ENCODE measurements at places on chromosomes 12 and 14.

DNA sequence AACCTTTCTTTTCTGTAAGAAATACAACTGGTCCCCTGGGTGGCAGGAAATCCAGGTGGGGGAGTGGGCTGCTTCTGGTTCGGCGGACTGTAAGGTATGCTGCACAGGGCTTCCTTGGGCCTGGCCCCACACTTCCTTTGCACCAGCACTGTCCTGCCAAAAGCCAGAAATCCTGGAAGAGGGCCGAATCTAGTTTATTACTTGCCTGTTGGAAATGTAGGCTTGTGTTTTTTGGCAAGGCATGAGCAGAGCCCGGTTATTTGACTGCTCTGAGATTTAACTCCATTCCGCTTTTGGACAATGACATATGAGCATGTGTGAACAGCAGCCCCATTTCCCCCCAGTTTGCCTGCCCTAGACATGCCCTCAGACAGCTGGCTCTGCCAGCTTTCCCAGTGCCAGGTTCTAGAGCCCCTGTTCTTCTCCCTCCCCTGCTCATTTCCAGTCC, 86.6 kb downstream of the BORCS5 start:
- no peak for DNase-seq

- no peak for DNase-seq
Measured at GRCh38 chr14:32453857-32454810, 125.0 kb downstream of the AKAP6 start.

- DNase-seq: peak; percentile 52
Measured at GRCh38 chr14:76753541-76754198, 7.6 kb upstream of the VASH1 start.

GRCh38 chr14:30267141-30267540, 291.8 kb upstream of the G2E3 start:
- DNase-seq: no peak

- DNase-seq: no peak
Measured at GRCh38 chr14:95895720-95896119, 19.1 kb downstream of the TUNAR start.

GRCh38 chr12:122022393-122023338, 982 bp downstream of the BCL7A start:
- DNase-seq: no peak

DNA sequence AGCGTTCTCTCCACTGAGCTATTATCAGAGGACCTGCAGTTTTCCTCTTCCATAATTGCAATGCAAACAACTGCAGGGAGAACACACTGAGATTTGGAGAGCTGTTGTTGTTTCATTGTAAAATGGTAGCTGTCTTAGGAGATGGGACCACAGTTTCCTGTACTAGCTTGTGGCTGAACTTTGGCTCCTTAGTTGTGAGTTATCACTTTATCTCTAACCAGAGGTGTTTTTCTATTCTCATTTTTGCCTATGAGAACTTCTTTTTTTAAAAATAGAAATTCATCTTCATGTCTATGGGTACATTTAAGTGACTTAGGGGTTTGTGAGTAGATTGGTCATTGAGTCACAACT, 216.5 kb downstream of the SLC38A4 start:
- DNase-seq: no peak

- no peak for DNase-seq
Measured at GRCh38 chr12:14482886-14483285, 84.8 kb downstream of the PLBD1 start.

DNA sequence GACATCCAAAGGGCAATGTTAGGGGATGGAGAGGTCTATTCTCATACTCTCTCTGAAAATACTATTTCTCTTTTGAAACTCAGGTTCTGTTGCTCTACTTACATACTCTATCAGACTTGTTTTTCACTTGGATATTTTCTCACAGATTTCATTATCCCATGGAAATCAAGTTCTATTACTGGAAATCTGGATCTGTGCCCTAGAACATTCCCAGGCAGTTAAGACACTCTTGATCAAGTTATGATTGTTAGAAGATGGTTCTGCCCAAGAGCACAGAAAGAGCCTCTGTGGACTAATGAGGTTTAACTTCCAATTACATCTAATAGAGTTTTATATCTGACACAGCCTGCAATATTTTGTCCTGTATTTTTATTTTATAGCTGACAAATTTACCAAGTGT, 591.0 kb upstream of the ATP2B1 start:
- no peak for DNase-seq

GRCh38 chr14:51240804-51241380, 845 bp downstream of the TMX1 start:
- DNase-seq: no peak

- no peak for DNase-seq
Measured at GRCh38 chr14:94349276-94349675, 26.1 kb upstream of the SERPINA6 start.

DNA sequence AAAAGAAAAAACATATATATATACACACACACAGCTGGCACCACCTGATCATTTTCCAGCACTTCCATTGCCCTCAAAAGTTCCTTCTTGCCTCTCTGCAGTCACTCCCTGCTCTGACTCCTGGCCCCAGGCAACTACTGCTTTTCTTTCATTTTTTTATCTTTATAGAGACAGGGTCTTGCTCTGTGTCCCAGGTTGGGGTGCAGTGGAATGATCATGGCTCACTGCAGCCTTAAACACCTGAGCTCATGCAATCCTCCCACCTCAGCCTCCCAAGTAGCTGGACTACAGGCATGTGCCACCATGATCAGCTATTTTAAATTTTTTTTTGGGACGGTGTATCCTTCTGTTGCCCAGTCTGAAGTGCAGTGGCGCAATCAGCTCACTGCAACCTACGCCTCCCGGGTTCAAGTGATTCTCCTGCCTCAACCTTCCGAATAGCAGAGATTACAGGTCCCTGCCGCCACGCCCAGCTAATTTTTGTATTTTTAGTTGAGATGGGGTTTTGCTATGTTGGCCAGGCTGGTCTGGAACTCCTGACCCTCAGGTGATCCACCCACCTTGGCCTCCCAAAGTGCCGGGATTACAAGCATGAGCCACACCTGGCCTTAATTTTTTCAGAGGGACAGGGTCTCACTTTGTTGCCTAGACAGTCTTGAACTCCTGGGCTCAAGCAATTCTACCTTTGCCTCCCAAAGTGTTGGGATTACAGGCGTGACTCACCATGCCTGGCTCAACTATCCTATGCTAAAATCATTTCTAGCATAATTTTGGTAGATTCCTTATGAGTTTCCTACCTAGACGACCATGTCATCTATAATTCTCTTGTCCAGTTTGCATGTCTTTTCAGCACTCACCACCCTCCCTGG, 7.8 kb downstream of the HSP90AA1 start:
- no peak for DNase-seq

- DNase-seq: peak; percentile 24
Measured at GRCh38 chr12:27861428-27862167, 81.6 kb upstream of the MANSC4 start.

- no peak for DNase-seq
Measured at GRCh38 chr14:106315436-106315835, 789.1 kb downstream of the TMEM121 start.

GRCh38 chr12:103884316-103884715, 43.3 kb upstream of the NT5DC3 start:
- DNase-seq: peak; percentile 66

- DNase-seq: no peak
Measured at GRCh38 chr12:78261901-78262300, 431.2 kb downstream of the NAV3 start.

DNA sequence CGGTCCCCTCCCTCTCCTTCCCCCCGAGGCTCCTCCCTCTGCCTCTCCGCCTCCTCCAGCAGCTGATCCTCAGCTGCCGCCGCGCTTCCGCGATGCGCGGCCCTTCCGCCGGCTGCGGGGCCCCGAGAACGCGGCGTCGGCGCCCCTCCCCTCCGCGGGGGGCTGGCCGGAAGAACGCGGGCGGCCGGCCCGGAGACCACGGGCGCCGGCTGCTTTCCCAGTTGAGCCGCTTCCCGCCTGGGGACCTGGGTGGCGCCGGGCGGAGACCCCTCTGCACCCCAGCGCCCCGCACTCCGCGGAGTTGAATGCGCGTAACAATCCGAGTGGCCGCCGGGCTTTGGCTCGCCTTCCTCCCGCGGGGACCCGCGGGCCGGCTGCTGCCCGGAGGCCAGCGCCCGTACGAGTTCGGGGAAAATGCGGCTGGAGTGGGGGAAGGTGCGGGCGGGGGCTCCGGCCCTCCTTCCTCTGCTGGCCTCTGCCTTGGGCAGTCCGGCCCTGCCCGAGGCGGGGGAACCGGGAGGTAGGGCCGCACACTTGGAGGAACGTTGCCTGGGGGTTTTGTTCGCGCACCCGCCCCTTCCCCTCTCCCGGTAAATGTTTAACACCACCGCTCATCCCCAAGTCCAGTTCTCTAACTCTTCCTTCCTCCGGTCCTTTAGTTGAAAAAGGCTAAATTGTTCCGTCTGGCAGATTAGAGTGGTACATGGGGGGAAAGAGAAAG, 393 bp upstream of the DCAF5 start:
- peak; percentile 88 for DNase-seq

DNA sequence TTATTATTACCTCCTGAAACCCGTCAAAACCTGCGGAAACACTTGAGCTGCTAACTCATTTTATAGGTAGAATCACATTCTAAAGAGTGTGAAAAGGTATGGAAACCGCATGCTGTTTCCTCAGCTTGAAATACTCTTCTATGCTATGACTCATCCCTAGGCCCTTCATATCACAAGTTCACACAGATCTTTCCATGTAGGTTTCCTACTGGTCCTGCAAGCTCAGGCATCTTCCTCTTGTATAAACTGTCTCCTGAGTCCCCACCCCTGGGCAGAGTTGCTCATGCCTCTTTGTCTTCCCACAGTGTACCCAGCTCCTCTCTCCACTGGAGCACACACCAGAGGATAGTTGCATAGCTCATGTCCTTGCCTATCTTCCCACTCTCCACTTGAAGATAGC, 84.7 kb downstream of the CMAS start:
- no peak for DNase-seq

DNA sequence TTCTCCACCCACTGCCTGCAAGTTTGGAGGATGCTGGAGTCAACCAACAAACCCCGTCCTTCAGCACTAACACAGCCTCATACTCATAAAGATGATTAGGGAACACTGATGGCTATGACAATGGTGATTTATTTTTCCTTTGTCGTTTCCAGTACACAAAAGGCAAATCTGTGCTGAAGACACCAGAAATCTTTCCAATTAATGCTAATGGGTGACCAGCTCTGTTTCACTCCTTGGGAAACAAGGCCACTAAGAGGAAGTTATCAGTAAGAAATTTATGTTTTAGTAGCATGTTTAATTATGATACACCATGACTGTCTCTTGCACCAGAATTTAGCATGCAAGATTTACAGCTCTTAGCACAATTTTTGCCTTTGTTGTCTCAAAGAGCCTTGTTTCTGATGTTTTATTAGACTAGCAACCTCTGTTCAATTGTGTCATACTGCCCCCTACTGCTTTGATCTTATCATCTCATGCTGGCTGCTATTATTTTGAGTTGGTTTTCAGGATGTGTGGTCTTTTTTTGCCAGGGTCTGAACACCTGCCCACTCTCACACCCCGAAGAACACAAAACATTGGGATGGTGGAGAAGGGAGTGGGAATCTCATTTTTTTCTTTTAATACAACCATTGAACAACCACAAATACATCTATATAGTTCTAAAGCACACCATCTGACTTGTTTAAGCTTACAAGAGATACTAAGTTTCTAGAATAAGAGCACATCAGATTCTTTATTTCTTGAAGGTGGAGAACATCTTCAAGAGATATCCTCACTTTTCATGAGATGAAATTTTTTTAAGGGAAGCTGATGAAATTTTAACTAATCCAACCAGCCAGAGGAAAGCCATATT, 160.9 kb downstream of the SPTSSA start:
- no peak for DNase-seq

DNA sequence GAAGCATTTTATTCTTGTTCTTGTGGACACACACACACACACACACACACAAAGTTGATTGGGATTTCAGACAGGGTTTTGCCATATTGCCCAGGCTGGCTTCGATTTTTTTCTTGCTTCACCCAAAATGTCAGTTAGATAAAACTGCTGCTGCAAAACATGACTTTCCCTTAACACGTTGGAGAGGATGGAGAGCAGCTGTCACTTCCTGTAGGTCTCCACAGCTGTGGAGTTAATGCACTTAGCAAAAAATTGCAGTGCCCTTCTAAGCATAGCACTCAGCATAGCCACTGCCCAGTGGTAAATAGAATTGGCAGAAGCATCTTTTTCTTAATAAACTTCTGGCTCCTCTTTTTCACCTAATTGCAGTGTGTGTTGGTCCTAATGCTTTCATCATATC, 54.5 kb downstream of the PDZRN4 start:
- DNase-seq: no peak

- no peak for DNase-seq
Measured at GRCh38 chr12:62599854-62600437, 133.3 kb downstream of the MON2 start.

- no peak for DNase-seq
Measured at GRCh38 chr12:51521554-51522276, 69.3 kb upstream of the SCN8A start.

- peak; percentile 49 for DNase-seq
Measured at GRCh38 chr12:122123051-122123760, 44.6 kb downstream of the MLXIP start.

GRCh38 chr14:54699735-54700134, 132.8 kb downstream of the SAMD4A start:
- no peak for DNase-seq

GRCh38 chr12:120914794-120915193, 10.6 kb upstream of the SPPL3 start:
- no peak for DNase-seq

Data from MV-4-11 (cell line).